Skin of body (tissue), 3 donors: ENCODE measurements at places on chromosomes 12 and 14.

DNA sequence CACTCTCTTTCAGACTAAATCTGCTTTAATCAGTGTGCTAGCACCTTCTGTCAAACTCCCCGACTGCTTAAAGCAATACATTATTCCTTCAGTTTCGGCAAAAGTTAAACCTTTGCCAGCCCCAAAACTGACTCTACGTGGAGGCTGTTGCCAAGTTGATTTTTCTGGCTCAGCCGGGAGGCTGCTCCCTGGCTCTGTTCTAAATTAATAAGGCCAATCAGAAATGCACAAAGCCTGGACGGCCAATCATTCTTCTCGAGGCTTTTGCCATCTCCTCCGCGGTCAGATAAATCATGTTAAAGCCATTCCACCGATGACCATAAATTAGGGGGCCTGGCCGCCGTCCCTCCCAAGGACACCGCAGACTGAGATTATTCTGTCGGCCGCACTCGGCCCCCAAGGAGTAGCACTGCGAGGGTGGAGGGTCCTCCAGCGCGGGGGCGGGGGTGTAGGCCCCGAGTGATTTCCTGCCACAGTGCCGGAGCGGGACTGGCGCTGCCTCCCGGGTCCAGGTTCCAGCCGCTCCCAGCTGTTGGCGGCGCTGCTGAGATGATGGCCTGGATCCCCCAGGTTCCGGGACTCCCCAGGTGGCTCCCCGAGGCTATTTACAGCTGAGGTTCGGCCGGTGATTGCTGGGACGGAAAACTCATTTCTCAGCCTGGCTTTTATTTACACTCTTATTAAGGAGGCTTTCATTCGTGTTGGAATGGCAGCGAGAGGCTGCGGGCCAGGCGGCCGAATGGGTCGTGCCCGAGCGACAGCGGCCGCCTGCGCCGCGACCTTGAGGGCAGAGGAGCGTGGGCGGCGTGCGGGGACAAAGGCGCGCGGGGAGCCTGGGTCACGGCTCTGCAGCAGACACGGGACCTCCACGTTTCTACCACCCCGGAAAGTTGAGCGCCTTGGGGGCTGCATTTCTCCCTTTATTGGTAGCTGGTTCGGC, 165.1 kb downstream of the MON2 start:
- peak; percentile 58 for DNase-seq

GRCh38 chr14:100342195-100342594, 19.1 kb downstream of the SLC25A47 start:
- DNase-seq: no peak

DNA sequence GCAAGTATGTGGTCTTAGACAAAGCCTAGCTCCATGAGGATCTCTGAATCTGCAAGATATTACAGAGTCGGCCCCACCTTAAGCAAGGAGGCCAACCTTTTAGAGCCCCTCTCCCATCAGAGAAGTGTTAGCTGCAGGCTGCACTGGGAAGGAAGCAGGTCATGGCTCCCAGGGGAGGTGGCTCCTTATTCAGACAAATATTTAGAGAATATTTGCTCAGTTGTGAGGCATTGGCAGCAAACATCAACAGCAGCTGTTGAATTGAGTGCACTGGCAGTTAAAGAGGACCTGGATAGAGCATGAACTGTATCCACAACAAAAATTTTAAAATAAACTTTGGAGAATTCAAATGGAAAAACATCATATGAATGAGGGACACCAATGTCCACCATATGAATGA, 44.7 kb downstream of the FSCB start:
- DNase-seq: no peak

DNA sequence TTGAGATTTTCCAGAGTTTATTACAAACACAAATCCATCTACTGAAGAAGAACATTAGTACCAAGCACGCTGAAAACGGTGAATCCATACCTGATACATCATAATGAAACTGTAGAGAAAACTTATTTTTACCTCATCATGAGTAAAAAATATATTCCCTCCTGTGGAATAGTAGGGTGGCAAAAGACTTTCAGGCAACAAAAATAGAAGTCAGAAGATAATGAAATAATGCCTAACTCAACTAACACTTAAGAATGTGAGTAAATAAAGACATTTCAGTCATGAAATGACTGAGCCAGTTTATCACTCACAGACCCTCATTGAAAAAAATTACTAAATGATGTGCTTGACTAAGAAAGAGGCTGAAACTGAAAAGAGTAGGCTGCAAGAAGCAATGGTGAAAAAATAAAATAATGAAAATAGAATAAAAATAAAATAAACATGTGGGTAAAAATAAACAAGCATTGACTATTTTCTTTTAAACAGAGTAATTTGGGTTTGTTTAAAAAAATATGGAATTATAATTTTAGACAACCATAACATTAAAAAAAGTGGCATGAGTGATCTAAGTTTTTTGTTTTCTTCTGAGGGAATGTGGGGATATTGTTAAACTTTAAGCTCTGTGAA, 148.6 kb downstream of the ASCL1 start:
- DNase-seq: no peak

DNA sequence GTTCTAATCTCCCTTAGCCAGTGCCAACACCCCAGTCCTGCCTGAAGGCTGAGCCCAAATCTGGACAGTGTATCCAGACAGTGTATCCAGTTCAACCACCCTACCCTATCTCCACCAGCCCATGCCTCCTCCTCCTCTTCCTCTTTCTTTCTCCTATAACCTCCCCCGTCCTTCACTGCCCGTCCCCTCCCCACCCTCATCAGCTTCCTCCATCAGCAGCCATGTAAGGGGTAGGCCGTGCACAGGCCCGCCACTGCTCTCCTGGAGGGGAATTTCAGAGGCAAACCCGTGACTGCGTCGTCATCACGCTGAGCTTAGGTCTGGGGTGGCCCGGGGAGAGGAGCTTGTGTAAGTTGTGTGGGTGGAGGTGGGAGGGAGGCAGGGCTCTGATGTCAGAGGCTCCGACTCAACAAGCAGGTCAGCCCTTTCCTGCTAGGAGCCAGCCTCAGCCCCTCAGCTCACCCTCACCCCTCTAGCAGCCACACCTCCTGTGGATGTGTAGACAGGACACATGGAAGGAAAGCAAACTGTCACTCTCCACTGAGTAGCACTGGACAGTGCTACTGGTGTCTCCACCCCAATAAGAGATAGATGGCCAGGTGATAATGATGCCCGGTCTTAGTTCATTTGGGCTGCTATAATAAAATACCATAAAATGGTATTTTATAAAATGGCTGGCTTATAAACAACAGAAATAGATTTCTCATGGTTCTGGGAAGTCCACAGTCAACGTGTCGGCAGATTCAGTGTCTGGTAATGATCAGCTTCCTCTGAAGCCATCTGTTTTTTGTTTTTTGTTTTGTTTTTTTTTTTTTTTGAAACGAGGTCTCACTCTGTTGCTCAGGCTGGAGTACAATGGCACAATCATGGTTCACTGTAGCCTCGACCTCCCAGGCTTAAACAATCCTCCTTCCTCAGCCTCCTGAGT, 50.5 kb downstream of the IRF2BPL start:
- no peak for DNase-seq

GRCh38 chr14:59199205-59199604, 10.7 kb downstream of the DAAM1 start:
- no peak for DNase-seq

- DNase-seq: no peak
These were observed 83.4 kb downstream of the GAS2L3 start for GRCh38 chr12:100656856-100657255.

DNA sequence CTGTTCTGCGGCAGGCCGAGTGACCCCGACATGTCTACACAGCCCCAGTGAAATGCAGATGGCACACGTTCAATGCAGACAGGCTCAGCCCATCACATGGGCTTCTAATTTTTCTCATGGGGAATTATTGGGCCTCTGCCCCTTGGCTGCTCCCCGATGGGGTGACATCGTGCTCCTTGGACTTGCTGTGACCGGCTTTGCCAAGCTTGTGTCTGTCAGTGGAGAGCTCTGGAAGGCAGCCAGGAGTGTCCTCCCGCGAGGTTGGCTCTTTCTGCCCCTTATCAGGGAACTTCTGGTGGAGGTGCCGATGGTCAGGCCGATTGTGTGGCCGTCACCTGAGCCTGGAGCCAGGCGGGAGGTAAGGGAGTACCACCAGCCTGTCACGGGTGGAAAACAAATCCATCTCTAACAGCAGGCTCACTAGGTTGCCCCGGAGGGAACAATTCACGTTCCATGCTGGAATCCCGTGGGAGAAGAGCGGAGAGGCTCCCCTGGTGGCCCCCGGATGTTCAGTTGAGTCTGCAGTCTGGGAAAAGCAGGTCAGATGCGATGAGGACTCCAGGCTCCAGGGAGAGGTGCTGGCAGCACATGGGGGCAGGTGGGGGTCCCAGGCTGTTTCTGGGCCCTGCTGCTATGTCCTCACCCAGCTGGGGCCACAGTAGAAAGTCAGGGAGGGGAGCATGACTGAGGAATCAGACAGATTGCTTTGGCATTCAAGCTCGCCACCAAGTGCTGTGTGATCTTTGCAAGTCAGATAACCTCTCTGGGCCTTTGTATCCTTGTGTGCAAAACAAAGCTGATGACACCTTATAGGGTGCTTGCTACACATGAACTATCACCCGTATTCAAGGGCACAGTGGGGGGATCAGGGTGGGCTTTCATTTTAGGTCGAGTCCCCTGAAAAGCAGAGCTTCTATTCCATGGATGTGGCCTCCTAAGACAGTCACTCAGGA, 43.2 kb upstream of the EML1 start:
- DNase-seq: no peak

DNA sequence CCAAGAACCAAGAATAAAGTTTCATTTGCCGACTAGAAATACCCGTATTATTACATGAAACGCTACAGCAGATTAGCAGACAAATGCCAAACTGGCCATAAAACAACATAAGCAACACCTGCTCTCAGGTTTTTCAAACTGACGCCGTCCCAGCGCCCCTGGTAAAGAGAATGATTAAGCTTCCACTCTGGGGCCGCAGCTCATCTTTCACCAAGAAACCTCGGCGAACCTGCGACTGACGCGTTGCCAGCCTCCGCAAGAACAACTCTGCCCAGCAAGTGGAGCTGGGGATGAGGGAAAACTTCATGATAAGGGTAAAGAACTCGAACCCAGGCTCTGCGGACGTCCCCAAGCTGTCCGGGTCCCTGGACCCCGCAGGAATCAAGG, 530 bp downstream of the ARL1 start:
- peak; percentile 23 for DNase-seq

DNA sequence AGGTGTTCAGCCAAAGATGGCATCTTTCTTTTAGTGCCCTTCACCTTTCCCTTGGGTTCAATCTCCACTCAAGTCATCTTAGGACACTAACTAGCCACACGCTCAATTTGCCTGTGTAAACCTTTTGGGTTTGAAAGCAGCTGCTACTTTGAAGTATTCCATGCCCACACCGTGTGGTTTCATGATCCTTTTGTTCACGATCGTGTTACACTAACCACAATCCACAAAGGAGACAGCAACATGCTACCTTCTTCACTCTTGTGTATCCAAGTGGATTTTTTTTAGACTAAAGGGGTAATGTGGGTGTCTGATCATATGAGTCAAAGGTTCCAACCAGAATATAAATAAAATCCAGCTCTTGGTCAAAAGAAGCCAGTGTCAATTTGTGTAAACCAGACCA, 122.7 kb upstream of the FAR2 start:
- DNase-seq: no peak

DNA sequence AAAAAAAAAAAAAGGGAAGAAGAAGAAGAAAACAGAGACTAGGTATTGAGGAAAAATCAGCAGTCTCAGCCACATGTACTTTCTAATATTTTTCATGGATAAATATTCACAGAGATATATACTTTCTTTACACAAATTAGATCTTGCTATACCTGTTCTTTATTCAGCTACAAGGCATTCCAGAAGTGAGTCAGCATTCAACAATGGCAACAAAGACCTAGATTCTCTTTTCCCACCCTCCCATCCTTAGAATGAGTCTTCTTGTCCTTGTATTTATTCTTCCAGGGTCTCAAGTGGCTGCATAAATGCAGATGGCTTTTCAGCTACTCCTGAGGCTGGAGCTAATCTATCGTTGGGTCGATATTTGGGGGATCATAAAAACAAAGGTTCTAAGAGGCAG, 93.0 kb downstream of the NT5DC3 start:
- DNase-seq: no peak

DNA sequence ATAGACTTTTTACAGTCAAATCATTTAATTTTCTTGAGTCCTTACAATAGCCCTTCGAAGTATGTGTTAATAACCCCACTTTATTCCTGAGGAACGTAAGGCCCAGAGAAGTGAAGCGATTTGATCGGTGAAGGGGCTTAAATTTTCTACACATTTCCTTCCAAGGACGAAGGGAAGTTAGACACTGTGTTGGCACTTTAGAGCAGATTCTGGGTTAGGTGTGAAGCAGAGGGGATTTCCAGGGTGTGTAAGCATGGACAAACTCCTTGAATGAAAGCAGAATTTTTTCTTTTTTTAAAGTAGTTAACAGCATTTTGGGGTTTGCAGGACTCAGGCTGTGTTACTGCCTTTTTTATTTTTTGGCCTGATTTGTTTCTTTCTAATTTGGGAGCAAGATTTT, 38.9 kb downstream of the PRORP start:
- DNase-seq: no peak
